NCI-H2081 (cell line): ENCODE measurements at places on chromosomes 3 and 15.

DNA sequence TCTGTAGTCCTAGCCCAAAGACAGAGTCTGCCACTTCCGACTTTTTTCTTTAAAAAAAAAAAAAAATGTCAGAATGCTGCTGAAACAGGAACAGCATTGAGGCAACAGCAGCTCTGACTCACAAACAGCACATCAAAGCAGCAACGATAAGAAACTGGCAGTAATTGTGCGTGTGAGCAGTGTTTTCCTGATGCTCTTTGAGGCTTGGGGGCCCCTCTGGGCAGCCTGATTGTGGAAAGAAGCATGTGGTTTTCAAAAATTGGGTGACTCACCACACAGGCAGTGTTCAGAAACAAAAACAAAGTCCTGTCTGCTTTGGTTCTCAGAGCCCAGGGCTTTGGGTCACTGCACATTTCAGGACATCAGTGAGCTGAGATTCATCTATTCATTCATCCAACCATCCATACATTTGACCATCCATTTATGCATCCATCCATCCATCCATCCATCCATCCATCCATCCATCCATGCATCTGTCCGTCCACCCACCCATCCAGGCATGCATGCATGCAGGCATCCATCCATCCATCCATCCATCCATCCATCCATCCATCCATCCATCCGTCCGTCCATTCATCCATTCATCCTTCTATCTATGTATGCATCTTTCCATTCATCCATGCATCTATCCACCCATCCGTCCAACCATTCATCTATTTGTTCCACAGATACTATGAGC lies 308.4 kb downstream of the RPLP1 start:
- DNase-seq, result no peak

- DNase-seq, result peak; percentile 2
These were observed 199.6 kb upstream of the EIF1B start for GRCh38 chr3:40109641-40110490.

- DNase-seq, result no peak
These were observed 652.2 kb downstream of the NAALADL2 start for GRCh38 chr3:175511219-175511785.

DNA sequence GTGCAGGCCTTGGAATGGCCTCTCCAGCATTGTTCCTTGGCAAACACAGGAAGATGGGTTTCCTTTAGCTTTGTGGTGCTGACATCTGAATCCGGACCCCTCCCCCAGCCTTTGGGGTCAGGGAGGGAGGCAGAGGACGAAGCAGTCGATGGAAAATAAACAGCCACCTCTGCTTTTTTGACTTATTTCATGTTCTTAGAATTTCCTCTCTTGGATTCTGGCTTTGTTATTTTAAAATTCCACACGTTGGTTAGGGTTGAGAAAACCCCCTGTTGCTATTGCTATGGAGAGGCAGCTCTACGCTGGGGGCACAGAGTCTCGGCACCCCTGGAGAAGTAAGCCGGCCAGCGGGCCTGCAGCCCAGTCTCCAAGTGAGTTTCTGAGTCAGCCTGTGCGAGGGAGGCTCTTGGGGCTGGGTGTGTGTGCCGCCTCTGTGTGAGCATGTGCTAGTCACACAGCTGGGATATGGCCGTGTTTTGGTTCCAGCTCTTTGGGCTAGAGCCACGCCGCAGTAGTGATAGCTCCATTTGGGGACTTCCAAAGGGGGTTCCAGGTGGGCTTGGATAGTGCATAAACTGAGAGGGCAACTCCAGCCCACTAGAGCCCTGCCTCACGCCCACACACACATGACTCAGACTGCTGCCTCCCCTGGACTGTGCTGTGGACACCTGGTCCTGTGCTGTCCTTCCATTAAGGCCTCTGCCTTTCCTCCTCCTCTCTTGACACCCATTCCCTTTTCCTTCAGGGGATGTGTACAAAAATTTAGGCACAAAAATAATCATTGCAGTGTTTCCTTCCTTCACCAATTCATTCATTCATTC lies 58.8 kb downstream of the AMOTL2 start:
- DNase-seq, result no peak

DNA sequence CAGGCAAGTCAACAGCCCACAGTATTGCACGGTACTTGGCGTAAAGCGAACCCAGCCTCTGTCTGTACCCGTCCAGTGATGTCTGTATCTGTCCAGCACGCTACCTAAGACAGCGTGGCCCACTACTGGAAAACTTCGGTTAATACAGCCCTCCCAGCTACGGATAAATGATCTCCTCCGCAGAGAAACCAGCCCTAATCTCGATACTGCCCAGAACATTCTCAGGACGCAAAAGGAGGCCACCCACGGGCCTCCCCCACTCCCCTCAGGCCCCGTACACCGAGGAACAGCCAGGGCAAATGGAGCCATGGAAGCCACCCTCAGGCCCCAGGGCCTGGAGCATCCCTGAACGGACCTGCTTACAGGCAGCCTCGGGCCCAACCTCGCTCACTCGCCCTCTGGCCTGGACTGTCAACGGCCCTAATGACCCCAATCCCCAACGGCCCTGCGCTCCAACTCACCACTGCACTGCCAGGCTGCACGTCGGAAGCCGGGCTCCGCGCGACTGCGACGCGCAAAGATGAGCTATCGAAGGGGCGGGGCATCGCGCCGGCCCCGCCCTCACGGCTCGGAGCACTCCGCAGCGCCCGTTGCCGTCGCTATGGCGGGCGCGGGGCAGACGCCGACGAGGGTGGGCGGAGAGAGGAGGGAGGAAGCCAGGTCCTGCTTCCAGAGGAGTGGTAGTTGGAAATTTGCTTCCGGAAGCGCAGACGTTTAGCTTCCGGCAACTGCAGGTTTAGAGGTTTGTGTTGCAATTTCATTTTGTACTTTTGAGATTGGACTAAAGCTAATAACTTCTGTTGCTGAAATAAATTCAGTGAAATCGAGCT lies at the start of gene SKIC8:
Gene SKIC8 (minus strand): TSS at position 509 of the 830 bp plus-strand sequence. CDS start 3,923 bp downstream, outside the sequence.
- peak; percentile 94 for DNase-seq

DNA sequence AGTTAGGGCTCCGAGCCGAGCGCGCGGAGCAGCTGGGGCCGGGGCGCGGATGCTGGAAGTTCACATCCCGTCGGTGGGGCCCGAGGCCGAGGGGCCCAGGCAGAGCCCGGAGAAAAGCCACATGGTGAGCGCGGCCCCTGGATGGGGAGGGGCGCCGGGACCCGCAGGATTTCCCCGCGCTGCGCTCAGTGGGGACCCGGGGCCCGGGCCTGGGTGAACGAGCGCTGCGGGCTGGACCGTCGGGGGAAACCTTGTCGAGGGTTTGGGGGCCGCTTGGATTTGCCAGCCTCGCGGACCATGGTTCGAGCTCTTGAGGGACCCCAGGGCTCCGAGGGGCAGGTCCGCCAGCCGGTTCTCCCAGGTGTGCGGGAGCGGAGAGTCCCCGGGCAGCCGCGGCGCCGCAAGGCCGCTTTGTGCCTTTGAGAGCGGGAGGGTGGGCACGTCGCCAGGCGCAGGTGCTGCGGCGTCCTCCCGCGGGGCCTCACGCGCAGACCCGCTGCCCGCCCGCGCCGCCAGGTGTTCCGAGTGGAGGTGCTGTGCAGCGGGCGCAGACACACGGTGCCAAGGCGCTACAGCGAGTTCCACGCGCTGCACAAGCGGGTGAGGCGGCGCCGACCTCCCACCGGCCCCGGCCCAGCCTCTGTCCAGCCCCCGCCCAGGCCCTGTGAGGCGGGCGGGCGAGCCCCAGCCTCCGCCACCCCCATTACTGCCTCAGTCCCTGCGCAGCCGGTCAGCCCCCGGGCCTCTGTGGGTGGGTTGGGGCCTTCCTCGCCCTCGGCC lies at the start of gene SNX22:
Gene SNX22 (plus strand): TSS at position 5 of the 780 bp plus-strand sequence. CDS start 45 bp downstream, at position 50.
- DNase-seq, result peak; percentile 48

GRCh38 chr15:73357999-73358665 lies 10.6 kb downstream of the HCN4 start:
- peak; percentile 88 for DNase-seq

DNA sequence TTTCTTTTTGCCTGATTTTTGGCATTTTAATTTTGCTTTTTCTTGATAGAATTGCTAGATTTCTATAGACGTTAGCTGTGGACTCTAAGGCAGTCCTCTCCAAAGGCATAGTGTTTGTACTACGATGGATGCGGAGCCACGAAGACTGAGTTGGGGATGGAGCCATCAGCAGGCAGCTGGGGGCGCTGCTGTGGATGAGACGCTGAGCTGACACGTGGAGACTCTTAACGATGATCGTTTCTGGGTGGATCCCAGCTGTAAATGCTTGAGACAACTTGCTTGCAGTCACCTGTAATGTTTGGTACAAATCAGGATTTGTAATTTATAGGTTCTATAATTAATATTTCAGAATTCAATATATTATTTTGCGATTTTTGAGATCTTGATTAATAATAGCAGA lies 13.3 kb upstream of the PPP1R2 start:
- no peak for DNase-seq

- DNase-seq, result no peak
These were observed 325.4 kb downstream of the UACA start for GRCh38 chr15:70437882-70438451.

DNA sequence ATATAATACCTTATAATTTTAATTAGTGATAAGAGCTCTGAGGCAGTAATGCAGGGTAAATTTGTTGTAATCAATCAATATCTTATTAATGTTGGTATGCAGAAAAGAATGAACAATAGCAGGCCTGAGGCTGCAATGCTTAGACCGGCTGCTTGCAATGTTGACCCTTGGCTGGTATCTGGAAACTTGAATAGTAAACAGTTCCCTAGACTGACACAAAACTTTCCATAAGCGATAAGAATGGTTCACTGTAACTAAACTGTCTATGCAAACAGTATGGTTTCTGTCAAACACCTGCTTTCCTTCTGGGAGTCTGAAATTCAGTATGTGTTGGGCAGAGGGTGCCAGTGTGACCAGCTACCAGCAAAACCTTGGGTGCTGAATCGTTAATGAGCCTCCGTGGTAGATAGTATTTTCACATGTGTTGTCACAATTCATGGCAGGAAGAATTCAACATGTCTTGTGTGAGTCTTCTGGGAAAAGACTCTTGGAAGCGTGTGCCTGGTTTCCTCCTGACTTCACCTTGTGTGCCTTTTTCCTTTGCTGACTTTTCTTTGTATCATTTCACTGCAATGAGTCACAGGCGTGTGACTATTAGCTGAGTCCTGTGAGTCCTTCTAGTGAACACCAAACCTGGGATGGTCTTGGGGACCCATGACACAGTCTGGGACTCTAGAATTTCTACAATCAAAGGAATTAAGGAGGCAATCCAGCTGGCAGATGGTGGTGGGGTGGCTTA lies 30.7 kb upstream of the CLRN1 start:
- no peak for DNase-seq

- DNase-seq, result no peak
These were observed 103.6 kb downstream of the ADAMTS9 start for GRCh38 chr3:64584179-64584578.

DNA sequence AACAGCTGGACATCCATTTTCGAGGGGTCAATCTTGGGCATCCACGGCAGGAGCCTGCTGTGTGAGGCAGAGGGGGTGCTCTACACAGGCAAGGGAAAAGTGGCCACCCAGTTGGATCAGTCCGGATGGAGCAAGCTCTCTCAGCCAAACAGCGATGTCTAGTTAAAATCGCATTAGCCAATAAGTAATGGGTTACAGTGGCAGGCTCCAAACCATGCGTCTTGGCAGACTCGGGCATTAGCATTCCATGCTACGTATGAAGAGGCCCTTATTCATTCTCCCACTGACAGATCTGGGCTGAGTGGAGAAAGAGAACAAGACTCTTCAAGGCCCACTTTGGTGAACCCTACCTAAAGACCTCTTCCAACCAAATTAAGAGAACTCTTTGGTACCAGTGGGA lies 49.3 kb downstream of the CCNB2 start:
- no peak for DNase-seq

- DNase-seq, result no peak
These were observed 80.9 kb downstream of the DHX36 start for GRCh38 chr3:154243353-154243752.

- DNase-seq, result no peak
These were observed 62.3 kb downstream of the TMEM39A start for GRCh38 chr3:119401069-119401468.

GRCh38 chr15:60661080-60661645 lies 182.2 kb upstream of the ICE2 start:
- DNase-seq, result no peak

GRCh38 chr15:39084674-39085530 lies 496.0 kb upstream of the THBS1 start:
- DNase-seq, result no peak

DNA sequence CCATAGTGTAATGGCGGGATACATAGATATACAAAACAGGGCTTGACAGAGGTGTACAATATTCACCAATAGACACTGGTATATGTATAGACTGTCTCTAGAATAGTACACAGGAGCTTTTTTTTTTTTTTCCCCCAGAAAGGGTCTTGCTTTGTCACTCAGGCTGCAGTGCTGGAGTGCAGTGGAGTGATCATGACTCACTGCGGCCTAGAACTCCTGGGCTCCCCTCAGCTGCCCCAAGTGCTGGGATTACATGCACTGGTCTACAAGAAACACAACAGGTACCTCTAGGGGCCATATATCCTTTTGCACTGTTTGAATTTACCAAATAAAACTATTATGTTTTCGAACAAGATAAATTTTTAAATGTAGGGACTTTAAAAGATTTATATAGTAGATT lies 12.3 kb downstream of the RHOA start:
- no peak for DNase-seq

DNA sequence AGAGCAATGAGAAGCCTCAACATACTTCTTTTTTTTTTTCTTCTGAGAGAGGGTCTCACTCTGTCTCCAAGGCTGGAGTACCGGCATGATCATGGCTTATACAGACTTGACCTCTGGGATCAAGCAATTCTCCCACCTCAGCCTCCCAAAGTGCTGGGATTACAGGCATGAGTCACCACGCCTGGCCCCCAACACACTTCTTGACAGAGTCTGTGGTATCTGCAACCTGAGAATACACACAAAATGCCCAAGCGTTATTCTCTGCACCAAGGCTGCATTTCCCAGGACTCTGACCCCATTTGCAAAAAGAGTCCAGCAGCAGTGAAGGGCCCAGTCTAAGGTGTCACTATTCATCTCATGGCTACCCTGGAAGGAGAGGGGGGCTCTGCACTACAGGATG lies 42.7 kb upstream of the BLM start:
- no peak for DNase-seq

DNA sequence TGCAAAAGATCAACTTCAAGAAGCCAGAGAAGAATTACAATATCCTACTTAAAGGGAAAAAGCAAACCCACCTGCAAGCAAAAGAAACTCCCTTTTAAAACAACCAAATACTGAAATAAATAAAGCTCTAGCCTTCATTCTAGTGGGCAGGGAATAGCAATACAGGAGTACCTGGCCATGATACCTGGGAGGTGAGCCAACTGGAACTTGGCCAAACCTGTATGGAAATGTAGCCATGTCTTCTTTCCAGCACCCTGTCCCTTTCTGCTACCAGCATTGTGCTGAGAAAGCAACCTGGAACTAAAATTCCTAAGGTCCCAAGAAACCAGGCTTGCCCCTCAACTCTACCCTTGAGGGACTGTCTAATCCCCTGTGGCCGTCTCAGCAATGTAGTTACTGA lies 530.0 kb downstream of the EPHB1 start:
- DNase-seq, result peak; percentile 80

DNA sequence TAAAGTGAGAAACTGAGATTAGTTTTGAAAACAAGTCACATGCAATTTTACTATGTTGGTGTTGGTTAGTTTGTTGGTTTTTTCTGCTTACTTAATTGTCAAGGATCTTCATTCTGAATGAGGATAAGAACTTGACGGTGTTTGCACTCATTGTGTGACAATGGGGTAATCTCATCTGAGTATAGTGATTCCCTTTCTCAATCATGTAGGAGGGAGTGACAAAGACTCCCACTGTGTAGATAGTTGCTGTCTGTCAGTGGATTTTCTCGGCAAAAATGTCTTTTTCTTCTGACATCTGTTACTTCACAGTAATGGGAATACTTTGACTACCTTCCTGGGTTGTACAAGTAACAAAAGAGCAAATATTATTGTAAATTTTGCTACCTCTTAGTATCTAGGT lies 23.5 kb downstream of the KCNH8 start:
- no peak for DNase-seq

GRCh38 chr15:77857419-77857818 lies 220.1 kb downstream of the TBC1D2B start:
- no peak for DNase-seq
